H9 (cell line): ENCODE measurements at places on chromosomes 5 and 9.

DNA sequence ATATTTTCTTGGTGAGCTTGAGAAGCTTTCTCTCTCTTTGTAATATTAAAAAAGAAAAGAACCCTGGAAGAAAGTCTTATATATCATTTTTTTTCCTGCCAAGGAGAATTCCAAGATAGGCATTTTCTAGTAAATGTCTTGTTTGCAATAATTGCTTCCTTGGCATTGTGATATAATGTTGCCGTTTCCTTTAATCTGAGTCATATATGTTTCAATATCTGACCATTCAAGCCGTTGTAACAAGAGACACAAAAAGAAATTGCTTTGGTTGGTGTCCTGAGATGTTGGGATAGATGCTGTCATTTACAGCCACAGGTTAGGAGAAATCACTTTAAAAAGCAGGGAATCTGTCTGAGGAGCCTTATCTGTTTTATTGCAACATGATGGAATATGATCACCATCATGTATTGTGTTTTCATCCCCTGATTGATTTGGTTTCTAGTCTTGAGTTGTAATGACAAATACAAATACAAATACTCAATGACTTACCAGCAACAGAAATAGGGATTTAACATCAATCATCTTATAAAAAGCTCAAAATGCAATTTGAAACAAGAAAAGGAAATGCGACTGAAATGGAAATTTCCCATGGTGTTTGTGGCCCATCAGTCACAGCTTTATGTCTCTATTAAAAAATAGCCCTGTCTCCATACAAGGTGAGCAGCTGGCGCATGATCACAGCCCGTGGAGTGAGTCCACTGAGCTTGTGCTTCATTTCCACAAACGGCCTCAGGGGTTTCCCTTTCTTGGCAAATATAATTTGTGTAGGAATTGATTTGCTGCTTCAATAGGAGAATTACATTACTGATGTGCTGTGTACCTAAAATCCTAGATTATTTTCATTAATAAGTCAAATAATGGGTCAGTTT is 250.1 kb upstream of the TRPC7 start:
- DNase-seq, result no peak

DNA sequence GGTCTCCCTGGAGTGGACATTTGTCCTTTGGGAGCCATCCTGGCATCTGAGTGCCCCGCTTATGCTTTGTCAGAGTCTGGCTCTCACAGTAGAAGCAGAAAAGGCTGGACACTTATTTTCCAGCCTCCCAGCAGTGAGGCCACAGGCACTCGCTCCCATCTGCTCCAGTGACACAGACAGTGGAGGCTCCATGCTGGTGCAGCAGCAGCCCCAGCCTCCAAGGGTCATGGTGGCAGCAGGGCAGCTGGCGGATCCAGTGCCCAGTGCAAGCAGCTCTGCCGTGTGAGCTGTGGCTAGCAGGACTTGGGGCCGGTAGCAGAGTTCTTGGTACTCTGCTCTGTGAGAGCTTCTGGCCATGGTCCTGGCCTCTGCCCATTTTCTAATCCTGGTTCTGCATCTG is 157.3 kb upstream of the ALDH1B1 start:
- no peak for DNase-seq

DNA sequence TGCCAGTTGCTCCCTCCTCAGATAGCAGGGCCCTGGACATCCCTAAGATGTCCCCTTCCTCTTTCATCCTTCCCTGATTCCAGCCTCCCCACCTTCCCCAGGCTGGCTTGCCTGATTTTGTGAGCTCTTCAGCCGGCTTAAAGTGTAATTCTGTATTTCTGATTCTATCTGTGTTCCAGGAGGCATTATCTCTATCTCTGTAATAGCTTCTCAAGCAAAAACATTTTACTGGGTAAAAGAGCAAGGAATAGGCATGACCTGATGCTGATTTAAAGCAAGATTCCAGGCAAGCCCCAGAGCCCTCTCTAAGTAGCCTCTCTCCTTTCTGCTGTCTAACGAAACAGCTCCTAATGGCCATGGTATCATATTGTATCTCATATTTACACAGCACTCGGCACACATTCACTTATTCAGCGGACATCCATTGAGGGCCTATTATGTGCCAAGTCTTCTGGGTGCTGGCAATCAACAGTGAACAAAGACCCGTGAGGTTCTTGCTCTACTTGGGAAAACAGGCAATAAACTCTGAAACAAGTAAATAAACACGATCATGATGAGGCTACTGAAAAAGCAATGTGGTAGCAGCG is 100.9 kb upstream of the MSX2 start:
- no peak for DNase-seq

DNA sequence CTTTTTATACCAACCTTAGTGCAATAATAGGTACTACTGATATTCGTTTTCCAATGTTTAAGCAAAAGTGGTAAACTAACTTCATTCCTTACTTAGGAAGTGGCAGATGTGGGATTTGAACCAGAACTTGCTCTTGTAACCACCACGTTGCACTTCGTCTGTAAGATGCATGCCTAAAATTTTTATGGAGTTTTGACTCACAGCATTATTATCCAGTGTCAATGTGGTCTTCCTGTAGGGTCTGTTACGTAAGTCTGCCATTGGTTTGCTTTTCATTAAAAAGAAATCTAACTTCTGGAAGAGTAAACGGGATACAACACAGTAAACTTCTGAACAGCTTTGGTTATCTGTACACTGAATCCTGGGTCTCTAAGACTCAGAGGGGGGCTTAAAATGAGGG is 521.0 kb upstream of the WWC1 start:
- no peak for DNase-seq

GRCh38 chr5:116063950-116064349 is 20.9 kb upstream of the COMMD10 start:
- DNase-seq, result no peak

GRCh38 chr9:69674716-69675438 is 2.7 kb upstream of the APBA1 start:
- DNase-seq, result no peak

- DNase-seq, result no peak
These were observed 30.8 kb downstream of the TAS2R1 start for GRCh38 chr5:9599391-9599790.

DNA sequence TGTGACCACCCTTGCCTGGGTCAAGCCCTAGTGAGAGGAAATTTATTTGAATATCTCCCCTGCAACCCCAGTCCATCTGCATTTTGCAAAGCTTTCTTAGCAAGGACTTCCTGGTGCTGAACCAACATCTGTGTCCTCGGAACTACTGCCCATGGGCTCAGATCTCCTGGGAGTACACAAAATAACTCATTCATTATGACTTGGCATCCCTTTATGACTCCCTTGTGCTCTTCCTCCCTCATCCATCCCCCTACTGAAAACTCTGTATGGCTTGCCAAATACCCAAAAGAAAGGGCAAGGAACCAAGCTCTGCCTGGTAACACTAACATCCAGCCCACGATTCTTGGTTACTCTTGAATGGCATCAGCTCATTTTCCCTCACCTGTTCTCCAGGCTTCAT is 368.5 kb downstream of the NTRK2 start:
- no peak for DNase-seq

DNA sequence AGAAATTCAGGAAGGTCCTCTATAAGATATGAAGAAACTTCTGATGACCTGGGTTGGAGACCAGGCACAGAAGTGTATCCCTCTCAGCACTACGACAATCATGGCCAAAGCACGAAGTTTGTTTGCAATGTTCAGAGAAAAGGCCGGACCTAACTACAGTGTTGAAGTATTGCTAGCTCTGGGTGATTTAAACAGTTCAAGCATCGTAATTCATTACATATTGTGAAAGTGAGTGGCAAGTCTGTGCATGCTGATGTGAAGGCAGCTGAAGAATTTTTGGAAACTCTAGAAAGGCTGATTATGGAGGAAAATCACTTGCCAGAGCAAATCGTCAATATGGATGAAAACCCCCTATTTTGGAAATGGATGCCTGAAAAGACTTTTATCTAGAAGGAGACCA is 67.2 kb upstream of the PANK3 start:
- no peak for DNase-seq

- DNase-seq, result no peak
These were observed 43.4 kb upstream of the KIAA1958 start for GRCh38 chr9:112443200-112443599.

GRCh38 chr5:116844015-116844414 is 269.4 kb upstream of the SEMA6A start:
- DNase-seq, result no peak

GRCh38 chr9:35856206-35856605 is 14.0 kb downstream of the OR13J1 start:
- no peak for DNase-seq

DNA sequence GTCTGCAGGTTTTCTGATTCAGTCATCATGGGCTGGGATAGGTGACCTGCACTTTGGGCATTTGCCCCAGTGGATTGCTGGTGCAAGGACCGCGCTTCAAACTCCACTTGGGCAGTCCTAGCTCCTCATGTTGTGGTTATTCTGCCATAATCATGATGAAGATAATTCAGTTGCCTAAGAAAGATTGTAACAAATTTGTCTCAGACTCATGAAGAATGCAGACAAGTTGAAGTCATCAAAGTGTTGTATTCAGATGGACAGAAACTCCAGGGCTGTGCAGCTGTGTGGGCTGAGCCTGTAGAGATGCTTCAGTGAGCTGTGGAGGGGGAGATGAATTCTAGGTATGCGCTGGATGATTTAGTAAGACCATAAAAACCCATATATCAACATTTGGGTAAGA is 38.5 kb downstream of the TARS1 start:
- DNase-seq, result no peak

- no peak for DNase-seq
These were observed 204.1 kb downstream of the ARRDC3 start for GRCh38 chr5:91179018-91179417.

GRCh38 chr5:5079876-5080275 is 60.3 kb upstream of the ADAMTS16 start:
- DNase-seq, result no peak

- DNase-seq, result no peak
These were observed 60.3 kb downstream of the DUSP1 start for GRCh38 chr5:172710676-172711075.

GRCh38 chr5:14663734-14664269 is 716 bp upstream of the OTULIN start:
- no peak for DNase-seq

DNA sequence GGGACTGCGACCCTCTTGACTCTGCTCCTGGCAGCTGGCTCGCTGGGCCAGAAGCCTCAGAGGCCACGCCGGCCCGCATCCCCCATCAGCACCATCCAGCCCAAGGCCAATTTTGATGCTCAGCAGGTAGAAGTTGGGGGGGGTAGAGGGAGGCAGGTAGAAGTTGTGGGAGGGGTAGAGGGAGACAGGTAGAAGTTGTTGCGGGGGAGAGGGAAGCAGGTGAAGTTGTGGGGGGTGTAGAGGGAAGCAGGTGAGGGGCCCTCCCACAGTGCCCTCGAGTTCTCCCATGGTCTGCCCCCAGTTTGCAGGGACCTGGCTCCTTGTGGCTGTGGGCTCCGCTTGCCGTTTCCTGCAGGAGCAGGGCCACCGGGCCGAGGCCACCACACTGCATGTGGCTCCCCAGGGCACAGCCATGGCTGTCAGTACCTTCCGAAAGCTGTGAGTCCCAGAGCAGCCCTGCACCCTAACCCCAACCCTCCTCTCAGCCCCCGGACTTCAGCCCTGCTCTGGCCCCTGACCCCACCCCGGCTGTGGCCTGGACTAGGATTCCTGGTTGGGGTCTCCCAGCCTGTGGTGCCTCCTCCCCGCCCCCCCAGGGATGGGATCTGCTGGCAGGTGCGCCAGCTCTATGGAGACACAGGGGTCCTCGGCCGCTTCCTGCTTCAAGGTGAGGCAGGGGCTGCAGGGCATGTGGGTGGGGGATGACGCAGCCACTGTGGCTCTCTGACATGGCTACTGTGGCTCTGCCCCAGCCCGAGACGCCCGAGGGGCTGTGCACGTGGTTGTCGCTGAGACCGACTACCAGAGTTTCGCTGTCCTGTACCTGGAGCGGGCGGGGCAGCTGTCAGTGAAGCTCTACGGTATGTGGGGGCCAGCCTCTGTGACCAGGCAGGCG is 537 bp downstream of the C8G start:
- no peak for DNase-seq

- no peak for DNase-seq
These were observed 63.9 kb downstream of the CDC14B start for GRCh38 chr9:96555567-96556386.

DNA sequence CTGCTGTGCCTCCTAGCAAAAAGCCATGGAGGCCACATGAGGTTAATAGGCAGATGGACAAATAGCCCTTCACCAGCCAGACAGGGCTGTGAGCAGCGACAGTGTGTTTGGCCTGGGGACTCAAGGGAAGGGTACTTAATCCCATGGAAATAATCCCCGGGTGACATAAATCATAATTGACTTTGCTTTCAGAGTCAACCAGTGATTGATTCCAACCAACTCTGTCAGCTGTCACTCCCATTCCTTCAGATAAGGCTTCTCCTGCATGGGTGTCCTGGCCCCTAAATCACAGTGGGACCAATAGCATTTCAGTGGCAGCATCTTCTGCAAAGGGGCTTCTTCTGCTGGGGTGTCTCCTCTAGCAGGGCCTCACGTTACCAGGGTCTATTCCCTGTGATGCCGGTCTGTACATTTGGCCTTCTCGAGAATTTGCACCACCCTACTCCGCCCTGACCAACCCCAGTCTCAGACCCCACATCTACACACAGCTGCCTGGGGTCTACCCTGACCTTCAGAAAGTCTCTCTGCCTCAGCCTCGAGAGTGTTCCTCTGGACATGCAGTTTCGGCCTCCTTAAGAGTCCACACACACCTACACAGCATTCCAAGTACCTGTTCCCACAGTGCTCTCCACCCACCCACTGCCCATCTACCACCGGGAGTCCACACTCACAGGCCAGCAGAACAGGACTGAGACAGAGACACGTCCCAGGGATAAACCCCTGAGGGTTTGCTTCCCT is 3.7 kb downstream of the CLTB start:
- no peak for DNase-seq

GRCh38 chr5:114148253-114148652 is 213.6 kb upstream of the KCNN2 start:
- DNase-seq, result no peak

GRCh38 chr5:77898385-77898784 is 122.2 kb upstream of the TBCA start:
- DNase-seq, result no peak

DNA sequence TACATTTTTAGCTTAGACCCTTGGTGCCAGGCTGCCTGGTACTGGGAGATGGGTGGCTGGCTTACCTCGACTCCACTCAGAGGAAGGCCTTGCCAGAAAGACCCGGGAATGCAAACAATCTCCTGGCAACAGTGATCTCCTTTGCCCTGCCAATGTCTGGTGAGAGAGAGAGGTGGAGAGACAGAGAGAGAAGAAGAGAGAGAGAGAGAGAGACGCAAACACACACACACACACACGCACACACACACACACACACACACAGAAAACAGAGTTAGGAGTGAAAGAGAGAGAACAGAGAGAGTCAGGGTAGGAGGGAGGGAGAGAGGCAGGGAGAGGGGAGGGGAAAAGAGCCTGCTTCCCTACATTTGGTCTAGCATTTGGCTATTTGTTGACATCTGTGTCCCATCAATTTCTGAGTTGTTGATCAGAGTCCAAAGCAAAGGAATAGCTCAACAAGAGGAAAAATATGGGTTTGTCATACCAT is 181.6 kb upstream of the MAP1B start:
- no peak for DNase-seq
